Activated T-helper 2 cell treated with anti-CD3 and anti-CD28 coated beads, Interferon-gamma antibody, Interleukin-2, Interleukin-4, amounts not matched to agents 10 μg/mL and 5 μg/mL and 100 μg/mL, durations not matched to agents 14 hours and 24 hours and 36 hours (primary cell): ENCODE measurements at places on chromosomes 2 and 18.
A peak's percentile ranks its signal among the peaks of the same experiment; 100 is the strongest.

GRCh38 chr2:169012812-169013627, 18.1 kb downstream of the ABCB11 start:
- H3K4me1 ChIP-seq: peaks cover 7% of the 10 kb centered on the region
- no peak for DNase-seq
- no peaks in the 10 kb centered on the region for H3K36me3 ChIP-seq
- H3K4me3 ChIP-seq: no peak overlapping the region
- H3K27me3 ChIP-seq: peaks cover 4% of the 10 kb centered on the region
- H3K27ac ChIP-seq: peak overlapping the region; percentile 70

DNA sequence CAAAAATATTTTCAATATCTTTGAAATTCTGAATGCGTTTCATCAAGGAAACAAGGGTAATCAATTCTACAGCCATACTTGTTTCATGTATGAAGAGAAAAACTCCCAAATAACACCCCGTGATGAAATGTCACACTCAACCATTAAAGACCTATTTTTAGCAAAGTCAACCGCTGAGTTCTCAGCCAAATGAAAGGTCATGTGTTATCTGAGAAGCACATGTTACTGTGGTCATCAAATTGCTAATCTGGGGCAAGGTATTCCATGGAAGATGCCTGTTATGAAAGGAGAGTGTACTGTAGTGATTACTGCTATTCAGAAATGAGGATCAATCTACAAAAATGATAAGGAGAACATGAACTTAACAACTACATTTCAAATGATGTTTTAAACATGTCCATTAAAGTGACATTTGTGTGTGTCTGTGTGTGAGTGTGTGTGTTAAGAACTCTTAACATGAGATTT, 126.7 kb downstream of the BCL2 start:
- H3K36me3 ChIP-seq: peaks cover 33% of the 10 kb centered on the region
- no peak overlapping the region for H3K4me3 ChIP-seq
- H3K27ac ChIP-seq: peak overlapping the region; percentile 18
- peaks cover 39% of the 10 kb centered on the region for H3K4me1 ChIP-seq

- H3K4me1 ChIP-seq: peaks cover 25% of the 10 kb centered on the region
- H3K27me3 ChIP-seq: no peaks in the 10 kb centered on the region
- H3K4me3 ChIP-seq: no peak overlapping the region
These were observed 7.4 kb downstream of the HDAC4 start for GRCh38 chr2:239393388-239393940.

DNA sequence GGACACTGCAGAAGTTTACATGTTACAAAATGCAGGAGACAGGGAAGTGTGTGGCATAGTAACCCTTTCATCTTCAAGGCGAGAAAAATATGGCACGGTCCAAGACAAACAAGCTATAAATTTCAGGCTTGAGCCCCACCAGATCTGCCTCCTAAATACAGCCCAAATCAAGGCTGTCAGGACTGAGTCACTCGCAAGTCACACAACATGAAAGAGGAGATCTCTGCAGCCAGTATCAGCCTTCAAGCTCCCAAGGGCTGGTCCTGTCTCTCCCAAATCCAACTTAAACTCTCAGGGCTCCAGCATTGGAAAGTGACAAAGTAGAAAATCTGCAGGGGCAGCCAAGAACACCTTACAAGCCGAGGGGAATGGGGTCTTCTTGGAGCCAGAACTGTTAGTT, 106.3 kb upstream of the GATA6 start:
- H3K36me3 ChIP-seq: no peaks in the 10 kb centered on the region
- no peaks in the 10 kb centered on the region for H3K4me1 ChIP-seq
- no peak overlapping the region for H3K4me3 ChIP-seq
- no peak overlapping the region for H3K27ac ChIP-seq

- H3K4me3 ChIP-seq: no peak overlapping the region
- H3K4me1 ChIP-seq: peaks cover 18% of the 10 kb centered on the region
- DNase-seq: no peak
These were observed 47.2 kb downstream of the SMAD4 start for GRCh38 chr18:51077217-51077616.

GRCh38 chr2:210768329-210768910, 212.0 kb downstream of the CPS1 start:
- H3K27me3 ChIP-seq: no peaks in the 10 kb centered on the region
- H3K4me3 ChIP-seq: no peak overlapping the region
- DNase-seq: no peak

GRCh38 chr2:162063899-162064298, 10.1 kb downstream of the DPP4 start:
- peak overlapping the region; percentile 45 for H3K4me3 ChIP-seq
- peaks cover 74% of the 10 kb centered on the region for H3K4me1 ChIP-seq
- peak overlapping the region; percentile 79 for H3K27ac ChIP-seq
- peaks cover 83% of the 10 kb centered on the region for H3K36me3 ChIP-seq
- H3K27me3 ChIP-seq: no peaks in the 10 kb centered on the region
- DNase-seq: no peak

DNA sequence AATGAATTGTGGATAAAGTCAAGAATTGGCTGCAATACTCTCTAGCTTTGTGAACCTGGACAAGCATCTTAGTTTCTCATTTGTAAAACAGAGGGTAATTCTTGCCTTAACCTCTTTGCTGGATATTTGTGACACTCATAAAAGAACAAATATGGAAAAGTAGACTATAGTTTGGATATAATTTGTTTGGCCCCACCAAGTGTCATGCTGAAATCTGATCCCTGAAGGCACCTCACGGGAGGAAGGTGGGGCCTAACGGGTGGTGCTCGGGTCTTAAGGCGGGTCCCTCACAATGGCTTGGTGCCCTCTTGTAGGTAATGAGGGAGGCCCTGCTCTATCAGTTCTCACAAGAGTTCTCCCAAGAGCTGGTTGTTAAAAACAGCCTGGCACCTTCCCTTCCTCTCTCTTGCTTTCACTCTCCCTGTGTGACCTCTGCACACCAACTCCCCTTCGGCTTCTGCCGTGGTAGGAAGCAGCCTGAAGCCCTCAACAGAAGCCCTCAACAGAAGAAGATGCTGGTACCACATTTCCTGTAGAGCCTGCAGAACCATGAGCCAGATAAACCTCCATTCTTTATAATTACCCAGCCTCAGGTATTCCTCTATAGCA, 37.4 kb downstream of the ARL4C start:
- peak overlapping the region; percentile 24 for H3K4me3 ChIP-seq
- no peak for DNase-seq
- no peaks in the 10 kb centered on the region for H3K27me3 ChIP-seq
- peaks cover 73% of the 10 kb centered on the region for H3K4me1 ChIP-seq

DNA sequence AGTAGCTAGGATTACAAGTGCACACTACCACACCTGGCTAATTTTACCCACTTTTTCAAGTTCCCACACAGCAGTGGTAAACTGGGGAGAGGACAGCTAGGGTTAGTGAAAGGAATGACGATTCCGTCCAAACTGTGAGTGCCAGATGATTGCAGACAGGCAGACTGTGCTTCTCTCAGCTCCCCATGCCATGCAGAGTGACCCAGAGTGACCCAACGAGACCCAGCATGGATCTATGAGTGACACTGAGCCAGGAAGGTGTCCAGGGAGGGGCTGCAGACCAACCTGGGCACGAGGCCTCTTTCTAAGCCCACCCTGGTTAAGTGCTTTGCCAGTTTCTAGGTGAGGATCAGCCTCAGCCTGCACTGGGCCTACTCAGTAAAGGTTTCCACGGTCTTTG, 7.7 kb upstream of the KLF11 start:
- no peak for DNase-seq
- H3K27me3 ChIP-seq: peaks cover 7% of the 10 kb centered on the region
- no peaks in the 10 kb centered on the region for H3K4me1 ChIP-seq
- no peak overlapping the region for H3K27ac ChIP-seq
- no peaks in the 10 kb centered on the region for H3K36me3 ChIP-seq
- no peak overlapping the region for H3K4me3 ChIP-seq

GRCh38 chr2:111662771-111663470, 221.1 kb downstream of the ANAPC1 start:
- peak; percentile 14 for DNase-seq
- no peaks in the 10 kb centered on the region for H3K36me3 ChIP-seq
- H3K4me3 ChIP-seq: no peak overlapping the region
- peaks cover 32% of the 10 kb centered on the region for H3K27me3 ChIP-seq

- no peaks in the 10 kb centered on the region for H3K36me3 ChIP-seq
- H3K4me3 ChIP-seq: no peak overlapping the region
- no peak for DNase-seq
These were observed 37.2 kb downstream of the CREG2 start for GRCh38 chr2:101349893-101350662.

- peaks cover 4% of the 10 kb centered on the region for H3K36me3 ChIP-seq
- H3K4me3 ChIP-seq: no peak overlapping the region
- peaks cover 12% of the 10 kb centered on the region for H3K4me1 ChIP-seq
- no peaks in the 10 kb centered on the region for H3K27me3 ChIP-seq
These were observed 9.5 kb upstream of the CNNM3 start for GRCh38 chr2:96806468-96807126.

GRCh38 chr2:33108483-33109443, 162.0 kb downstream of the LTBP1 start:
- no peak for DNase-seq
- H3K4me3 ChIP-seq: no peak overlapping the region
- H3K27me3 ChIP-seq: peaks cover 17% of the 10 kb centered on the region
- no peaks in the 10 kb centered on the region for H3K4me1 ChIP-seq

- DNase-seq: no peak
- H3K36me3 ChIP-seq: no peaks in the 10 kb centered on the region
- H3K27ac ChIP-seq: no peak overlapping the region
These were observed 759.5 kb downstream of the SATB2 start for GRCh38 chr2:198698230-198698629.

GRCh38 chr2:199261239-199261638, 196.5 kb downstream of the SATB2 start:
- H3K27me3 ChIP-seq: no peaks in the 10 kb centered on the region
- H3K4me1 ChIP-seq: no peaks in the 10 kb centered on the region
- H3K36me3 ChIP-seq: no peaks in the 10 kb centered on the region
- DNase-seq: no peak
- H3K27ac ChIP-seq: no peak overlapping the region

DNA sequence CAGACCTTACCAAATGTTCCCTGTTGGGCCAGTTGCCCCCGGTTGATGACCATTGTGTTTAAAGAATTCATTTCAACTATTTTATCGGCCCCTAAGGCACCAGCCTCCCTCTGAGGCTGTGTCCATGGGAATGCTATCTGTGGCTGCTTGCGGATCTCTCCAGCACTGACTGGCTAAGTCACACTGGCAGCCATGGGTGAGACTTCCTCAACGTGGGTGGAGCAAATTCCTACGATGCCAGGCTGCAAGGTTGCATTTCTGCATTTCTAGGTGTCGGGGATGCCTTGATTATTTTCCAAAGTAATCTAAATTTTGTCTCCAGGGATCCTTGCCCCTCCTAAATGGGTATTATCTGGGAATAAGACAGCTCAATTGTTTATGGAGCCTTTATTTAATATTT, 6.2 kb downstream of the CXCR4 start:
- H3K27me3 ChIP-seq: no peaks in the 10 kb centered on the region
- H3K4me1 ChIP-seq: peaks cover 38% of the 10 kb centered on the region
- DNase-seq: no peak
- peaks cover 44% of the 10 kb centered on the region for H3K36me3 ChIP-seq
- no peak overlapping the region for H3K4me3 ChIP-seq

DNA sequence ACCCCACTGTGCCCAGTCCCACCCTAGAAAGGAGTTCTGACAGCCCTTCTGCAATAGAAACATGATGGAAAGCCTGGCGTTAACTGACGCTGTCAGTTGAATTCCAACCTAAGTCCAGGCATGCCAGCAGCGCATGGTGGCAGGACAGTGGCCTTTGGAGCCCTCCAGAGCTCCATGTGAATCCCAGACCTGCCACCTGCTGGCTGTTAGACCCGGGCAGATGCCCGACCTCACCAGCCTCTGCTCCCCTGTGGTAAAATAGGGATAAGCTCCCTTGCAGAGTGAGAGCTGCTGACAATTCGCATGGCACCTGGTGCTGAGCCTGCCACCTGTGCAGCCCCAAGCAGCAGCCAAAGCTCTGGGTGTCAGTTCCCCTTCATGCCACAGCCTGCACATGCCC, 138.6 kb downstream of the LOXHD1 start:
- no peaks in the 10 kb centered on the region for H3K36me3 ChIP-seq
- H3K27me3 ChIP-seq: no peaks in the 10 kb centered on the region
- no peak for DNase-seq
- no peak overlapping the region for H3K27ac ChIP-seq
- no peak overlapping the region for H3K4me3 ChIP-seq

DNA sequence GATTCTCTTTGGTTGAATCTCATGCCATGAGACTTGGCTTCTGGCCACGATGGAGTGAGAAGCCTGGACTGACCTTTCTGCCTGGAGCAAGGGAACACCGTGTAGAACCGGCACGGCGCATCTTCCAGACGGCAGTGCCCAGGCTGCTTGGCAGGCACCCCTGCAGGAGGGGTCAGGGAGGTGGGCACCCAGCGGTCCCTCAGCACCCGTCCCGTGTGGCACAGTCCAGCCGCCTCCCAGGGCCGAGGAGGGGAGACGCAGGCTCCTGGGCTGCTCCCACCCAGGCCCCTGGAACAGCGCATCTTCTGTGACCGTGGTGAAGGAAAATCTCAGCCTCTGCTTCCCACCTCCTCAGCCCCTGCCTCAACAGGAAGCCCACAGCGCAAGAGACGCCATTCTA, 95.7 kb downstream of the CMPK2 start:
- no peak overlapping the region for H3K4me3 ChIP-seq
- peaks cover 20% of the 10 kb centered on the region for H3K27me3 ChIP-seq
- H3K27ac ChIP-seq: no peak overlapping the region
- DNase-seq: no peak
- H3K36me3 ChIP-seq: no peaks in the 10 kb centered on the region

DNA sequence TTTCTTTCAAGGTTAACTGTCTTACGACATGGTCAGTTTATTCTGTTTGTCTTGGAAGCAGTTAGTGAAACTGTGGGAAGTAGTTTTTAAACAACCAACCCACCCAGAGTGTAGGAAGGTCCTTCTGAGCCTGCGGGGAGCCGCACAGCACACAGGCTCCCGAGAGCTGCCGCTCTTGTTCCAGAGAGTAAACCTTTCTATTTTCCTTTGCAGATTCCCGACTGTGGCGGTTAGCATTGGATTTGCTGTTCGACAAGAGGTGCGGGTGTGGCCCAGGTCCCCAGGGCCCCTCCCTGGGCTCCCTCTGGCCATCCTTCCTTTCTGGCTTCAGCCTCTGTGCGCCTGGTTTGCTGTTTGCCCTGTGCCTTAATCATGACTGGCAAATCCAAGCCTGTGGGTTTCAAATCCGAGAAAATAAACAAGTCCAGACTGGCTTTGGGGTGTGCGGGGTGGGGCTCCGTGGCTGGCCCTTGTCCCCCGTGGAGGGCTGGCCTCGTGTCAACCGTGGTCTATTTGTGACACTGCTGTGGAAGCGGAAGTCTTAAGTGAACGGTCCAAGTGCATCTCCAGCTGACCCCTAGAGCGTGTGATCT, 30.7 kb downstream of the IMPA2 start:
- H3K36me3 ChIP-seq: no peaks in the 10 kb centered on the region
- H3K4me3 ChIP-seq: no peak overlapping the region
- H3K4me1 ChIP-seq: no peaks in the 10 kb centered on the region
- H3K27ac ChIP-seq: no peak overlapping the region

- peaks cover 18% of the 10 kb centered on the region for H3K36me3 ChIP-seq
- H3K4me3 ChIP-seq: peak overlapping the region; percentile 97
- H3K27ac ChIP-seq: peak overlapping the region; percentile 98
- peaks cover 26% of the 10 kb centered on the region for H3K4me1 ChIP-seq
- H3K27me3 ChIP-seq: no peaks in the 10 kb centered on the region
- peak; percentile 21 for DNase-seq
These were observed 1.5 kb downstream of the INO80D start for GRCh38 chr2:206084439-206084869.

GRCh38 chr2:70088598-70089219, 1.4 kb downstream of the PCBP1 start:
- peak overlapping the region; percentile 98 for H3K4me3 ChIP-seq
- H3K4me1 ChIP-seq: peaks cover 46% of the 10 kb centered on the region
- H3K36me3 ChIP-seq: peaks cover 51% of the 10 kb centered on the region
- H3K27ac ChIP-seq: peak overlapping the region; percentile 97
- no peaks in the 10 kb centered on the region for H3K27me3 ChIP-seq
- no peak for DNase-seq
